SK-N-SH treated with all-trans-retinoic acid at 6 μM for 48 hours (cell line): ENCODE measurements at places on chromosomes 16 and 17.
A peak's percentile ranks its signal among the peaks of the same experiment; 100 is the strongest.

DNA sequence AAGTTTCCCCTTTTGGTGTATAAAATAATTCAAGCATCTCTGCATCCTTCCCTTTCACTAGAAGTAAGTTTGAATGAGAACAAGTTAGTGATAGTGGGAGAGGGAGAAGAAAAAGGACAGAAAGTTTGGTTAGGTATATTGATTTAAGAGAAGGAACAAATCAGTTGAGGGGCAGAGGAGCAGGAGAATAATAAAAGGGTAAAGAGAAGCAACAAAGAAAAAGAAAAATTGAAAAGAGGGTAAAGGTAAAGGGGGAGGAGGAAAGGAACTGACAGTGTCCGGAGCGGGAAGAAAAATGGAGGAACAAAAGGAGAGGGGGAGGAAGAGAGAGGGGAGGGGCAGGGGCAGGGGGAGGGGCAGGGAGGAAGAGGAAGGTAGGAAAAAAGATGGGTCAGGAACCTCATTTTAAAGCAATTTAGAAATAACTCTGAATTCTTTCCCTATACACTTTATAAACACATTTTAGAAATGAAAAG, 6.3 kb upstream of the IGF2BP1 start:
- ATAC-seq, result no peak

DNA sequence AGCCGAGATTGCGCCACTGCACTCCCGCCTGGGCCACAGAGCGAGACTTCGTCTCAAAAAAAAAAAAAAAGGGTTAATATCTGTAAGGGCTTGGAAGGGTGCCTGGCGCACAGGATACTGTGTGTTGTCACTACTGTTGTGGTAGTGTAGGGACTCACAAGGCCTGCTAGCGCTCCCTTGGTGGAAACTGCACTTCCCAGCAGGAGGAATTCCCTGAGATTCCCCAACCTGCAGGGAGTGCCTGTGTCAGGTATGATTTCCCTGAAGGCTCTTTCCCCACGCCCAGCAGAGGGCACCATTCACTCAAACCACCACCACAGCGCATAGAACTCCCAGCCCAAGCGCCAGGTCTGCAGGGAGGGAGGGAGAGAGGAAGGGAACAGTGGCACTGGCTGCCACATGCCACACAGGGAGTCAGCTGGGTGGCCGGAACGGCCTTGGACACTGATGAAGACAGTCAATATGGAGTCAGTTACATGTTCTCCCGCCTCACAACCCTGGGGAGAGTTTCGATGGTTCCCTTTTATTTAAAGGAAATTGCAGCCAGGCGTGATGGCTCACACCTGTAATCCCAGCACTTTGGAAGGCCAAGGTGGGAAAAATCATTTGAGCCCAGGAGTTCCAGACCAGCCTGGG, 32.7 kb upstream of the CDH1 start:
- ATAC-seq, result peak; percentile 93

DNA sequence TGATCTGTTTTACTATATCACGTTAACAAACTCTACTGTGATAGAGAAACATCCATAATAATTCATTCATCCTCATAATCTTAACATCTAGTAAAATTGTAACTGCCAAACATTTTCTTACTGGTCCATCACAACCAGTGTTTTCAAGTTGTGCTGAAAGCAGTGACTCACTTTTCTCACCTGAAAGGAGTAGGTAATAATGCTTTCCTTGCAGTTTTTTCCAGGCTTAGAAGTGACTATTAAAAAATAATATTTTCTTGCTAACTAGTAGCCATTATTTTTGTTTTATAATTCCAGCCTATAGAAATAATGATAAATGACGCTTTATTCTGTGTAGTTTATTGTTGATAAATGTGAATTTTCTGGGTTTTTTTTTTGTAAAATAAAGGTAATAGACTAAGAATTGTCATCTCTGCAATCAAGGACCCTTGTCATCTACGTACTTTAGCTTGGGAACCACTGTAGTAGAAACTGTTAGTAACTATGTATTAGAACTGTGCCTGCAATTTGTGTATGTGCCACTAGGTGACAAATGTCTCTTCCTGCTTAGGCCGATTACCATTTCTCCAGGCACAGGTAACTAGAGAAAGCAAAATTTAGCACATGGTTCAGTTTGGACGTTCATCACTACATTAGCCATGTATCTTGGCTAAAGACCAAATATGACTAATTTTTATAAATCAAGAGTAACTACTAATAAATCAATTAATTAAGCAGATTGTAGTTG, 409.4 kb upstream of the ERCC4 start:
- ATAC-seq, result no peak

DNA sequence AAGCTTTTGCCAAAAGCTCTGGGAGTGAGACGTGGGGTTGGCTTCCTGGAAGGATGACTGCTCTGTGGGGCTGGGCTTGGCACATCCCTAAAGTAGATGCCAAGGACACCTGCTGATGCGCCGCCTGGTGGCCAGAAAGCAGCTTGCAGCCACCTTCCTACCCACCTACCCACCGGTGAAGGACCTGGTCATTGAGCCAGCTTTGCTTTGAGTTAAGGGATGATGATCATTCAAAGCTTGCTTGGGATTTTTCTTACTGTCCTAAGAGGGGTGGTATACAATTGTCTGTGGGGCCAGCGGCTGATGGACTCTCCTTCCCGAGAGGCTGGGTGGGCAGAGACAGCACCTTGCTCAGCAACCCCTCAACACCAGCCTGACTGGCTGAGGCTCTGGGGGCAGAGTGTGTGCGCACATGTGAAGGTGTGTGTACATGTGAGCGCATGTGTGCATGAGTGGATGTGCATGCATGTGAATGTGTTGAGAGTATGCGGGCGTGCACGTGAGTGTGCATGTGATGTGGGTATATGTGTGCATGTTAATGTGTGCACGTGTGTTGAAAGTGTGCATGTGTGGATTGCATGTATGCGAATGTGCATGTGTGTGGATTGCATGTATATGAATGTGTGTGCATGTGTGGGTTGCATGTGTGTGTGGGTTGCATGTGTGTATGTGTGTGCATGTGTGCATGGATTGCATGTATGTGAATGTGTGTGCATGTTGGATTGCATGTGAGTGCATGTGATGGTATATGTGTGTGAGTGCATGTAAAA, 18.6 kb downstream of the C1QTNF1 start:
- ATAC-seq, result peak; percentile 82

GRCh38 chr16:80369138-80369958, 171.4 kb upstream of the DYNLRB2 start:
- ATAC-seq, result no peak

- 0 out of 3 replicates have a peak, but pooled peaks have one; percentile 8 for ATAC-seq
Observed at GRCh38 chr17:50575581-50576210, 15.2 kb downstream of the CACNA1G start.

DNA sequence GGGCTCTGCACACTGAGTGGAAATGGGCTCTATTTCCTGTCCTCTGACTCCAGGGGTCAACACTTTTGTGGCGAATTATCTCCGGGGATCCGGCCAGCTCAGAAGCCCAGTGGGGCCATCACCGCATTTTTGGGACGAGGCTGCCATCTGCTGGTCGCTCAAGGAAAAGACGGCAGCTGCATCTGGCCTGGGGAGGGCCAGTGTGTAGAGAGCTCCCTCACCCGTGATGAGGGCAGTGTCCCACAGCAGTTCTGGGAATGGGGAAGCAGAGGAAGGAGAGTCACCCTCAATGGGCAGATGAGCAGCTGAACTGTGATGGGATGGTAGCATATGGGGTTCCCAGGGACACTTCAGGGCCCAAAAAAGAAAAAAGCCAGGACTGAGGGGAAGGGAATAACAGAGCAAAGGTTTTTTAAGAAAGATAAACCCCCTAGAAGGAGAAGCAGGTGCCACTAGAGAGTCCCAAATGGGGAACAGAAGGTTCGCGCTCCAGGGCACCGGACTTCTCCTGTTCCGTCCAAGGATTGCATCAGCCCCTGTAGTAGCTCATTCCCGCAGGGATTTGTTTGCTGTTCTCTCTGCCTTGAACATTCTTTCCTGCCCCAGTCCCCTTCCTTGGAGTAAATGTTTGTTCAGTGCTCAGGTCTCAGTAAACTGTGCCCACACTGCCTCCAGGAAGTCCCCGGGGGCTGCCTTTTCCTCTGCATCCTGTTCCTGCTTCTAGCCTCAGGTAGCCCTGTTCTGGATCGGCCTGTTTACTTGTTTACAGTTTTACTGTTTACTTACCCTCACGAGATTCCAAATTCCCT, 9.3 kb upstream of the ABCC12 start:
- peak; percentile 99 for ATAC-seq

- ATAC-seq, result no peak
Observed at GRCh38 chr16:49890876-49891275, 35.0 kb upstream of the ZNF423 start.

GRCh38 chr17:5198472-5198871, 6.8 kb upstream of the ZNF594 start:
- ATAC-seq, result no peak

- ATAC-seq, result no peak
Observed at GRCh38 chr17:29835435-29836351, 94.3 kb downstream of the SSH2 start.

DNA sequence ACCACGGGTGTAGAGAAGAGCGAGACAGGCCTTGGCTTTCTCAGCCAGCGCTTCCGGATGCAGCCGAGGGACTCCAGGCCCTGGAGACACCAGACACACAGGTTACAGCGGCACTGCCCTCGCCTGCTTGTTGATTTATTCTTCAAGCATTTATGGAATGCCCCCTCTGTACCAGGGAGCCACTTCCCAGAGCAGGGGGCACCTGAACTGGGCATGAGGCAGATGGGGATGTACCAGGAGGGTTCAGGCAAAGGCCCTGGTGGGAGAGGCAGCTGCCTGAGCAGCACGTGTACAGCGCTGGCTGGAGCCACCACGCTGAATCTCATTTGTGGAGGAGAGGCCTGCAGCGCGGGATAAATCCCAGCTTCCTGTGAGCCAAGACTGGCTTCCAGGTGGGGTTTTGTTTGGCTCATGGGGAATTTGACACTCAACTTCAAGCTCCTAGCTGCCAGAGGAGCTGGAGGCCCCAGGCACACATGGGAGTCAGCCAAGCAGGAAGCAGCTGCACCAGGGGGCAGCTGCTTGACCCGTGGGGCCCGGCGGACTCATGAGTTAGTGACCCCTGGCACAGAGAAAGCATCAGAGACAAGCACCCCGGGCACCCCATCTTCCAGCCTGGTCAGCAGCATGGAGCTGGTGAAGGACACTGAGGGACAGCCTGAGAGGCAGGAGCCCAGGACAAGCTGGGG, 59.7 kb downstream of the IL21R start:
- ATAC-seq, result no peak; the same call in 2 of the 3 replicates

DNA sequence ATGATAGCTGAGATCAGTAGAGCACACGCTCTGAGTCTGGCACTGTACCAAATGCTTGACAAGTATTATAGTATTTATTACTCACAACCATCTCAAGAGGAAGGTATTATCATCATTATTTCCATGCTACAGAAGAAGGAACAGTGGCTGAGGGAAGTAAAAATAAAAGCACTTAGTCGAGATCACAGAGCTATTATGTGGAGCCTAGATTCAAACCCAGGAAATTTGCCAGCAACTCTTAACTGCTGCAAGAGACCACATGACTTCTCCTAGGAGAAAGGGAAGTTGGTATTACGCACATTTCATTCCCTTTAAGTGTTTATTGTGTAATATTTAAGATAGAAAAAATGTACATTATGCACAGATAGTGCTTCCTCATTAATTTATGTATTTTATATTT, 1.0 kb upstream of the RHOT1 start:
- no peak for ATAC-seq

GRCh38 chr17:19630661-19631060, 17.9 kb upstream of the ALDH3A2 start:
- no peak for ATAC-seq

- no peak for ATAC-seq
Observed at GRCh38 chr17:3966720-3967363, 2.6 kb upstream of the ATP2A3 start.

DNA sequence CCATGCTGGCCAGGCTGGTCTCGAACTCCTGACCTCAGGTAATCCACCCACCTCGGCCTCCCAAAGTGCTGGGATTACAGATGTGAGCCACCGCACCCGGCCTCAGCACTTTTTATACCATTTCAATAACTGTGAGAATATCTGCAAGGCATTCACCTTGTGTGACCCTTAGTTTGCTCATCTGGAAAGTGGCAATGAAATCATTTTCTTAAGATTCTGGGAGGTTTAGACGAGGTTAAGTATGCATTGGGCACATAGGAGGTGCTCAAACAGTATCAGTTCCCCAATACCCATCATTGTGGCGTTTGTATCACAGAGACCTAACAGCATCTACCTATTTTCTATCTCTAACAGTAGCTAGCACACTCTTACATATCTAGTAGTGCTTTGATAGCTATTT, 481.9 kb upstream of the ERCC4 start:
- no peak for ATAC-seq

GRCh38 chr16:84566545-84567257, 51.2 kb downstream of the COTL1 start:
- no peak for ATAC-seq

DNA sequence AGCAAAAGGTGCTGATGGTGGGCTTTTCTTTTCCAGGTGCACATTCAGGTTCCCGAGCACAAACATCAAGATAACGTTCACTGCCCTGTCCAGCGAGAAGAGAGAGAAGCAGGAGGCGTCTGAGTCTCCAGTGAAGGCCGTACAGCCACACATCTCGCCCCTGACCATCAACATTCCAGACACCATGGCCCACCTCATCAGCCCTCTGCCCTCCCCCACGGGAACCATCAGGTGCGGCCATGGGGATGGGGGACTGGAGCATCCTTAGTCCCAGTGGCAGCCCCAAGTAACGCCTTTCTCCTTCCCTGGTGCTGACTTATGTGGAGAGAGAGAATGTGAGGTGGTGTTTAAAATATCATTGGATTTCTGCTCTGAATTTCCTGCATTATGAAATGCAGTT, 43.8 kb downstream of the FOXK2 start:
- no peak for ATAC-seq

DNA sequence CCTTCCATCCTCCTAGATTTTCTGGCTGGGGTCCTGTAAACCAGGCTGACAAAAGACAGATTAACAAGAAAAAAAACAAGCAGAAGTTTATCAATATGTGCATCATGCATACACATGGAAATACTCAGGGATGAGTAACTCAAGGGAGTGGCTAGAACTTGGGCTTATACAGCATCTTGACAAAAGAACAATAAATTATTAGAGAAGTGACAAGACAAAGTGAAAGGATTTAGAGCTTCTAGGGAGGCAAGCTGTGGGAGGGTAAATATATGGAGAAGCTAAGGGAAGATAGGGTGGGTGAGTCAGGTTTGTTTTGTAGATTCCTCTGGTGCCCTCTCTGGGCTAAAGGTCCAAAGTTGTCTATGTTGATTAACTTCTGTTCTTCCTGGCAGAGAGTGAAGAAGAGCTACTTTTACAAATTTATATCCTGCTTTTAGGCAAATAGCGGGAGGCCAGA, 48.0 kb upstream of the NDRG4 start:
- peak; percentile 90 for ATAC-seq

GRCh38 chr17:574061-574460, 140.6 kb downstream of the VPS53 start:
- ATAC-seq, result no peak

DNA sequence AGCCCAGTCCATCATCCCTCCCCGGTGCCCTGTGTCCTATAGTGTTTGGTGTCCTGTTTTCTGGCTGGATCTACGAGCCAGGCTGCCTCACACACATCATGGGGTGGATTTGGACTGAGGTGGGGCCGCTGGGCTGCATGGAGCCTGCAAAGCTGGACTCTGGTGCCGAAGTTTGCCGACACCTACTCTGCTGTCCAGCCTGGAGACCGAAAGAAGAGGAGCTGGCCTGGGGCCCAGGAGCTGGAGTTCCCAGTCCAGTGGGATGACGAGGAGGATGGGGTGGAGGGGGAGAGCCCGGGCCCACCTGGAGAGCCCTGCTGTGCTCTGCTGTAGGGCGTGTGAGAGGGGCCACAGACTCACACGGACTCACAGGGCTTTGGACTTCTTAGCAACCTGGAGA, 40.3 kb upstream of the ENPP7 start:
- no peak for ATAC-seq
